GM18507 (cell line): ENCODE measurements at places on chromosomes 3 and 15.

GRCh38 chr3:123651449-123652341, 66.8 kb upstream of the HACD2 start:
- DNase-seq, result no peak

- DNase-seq, result no peak
Observed at GRCh38 chr3:79351699-79352098, 416.1 kb downstream of the ROBO1 start.

DNA sequence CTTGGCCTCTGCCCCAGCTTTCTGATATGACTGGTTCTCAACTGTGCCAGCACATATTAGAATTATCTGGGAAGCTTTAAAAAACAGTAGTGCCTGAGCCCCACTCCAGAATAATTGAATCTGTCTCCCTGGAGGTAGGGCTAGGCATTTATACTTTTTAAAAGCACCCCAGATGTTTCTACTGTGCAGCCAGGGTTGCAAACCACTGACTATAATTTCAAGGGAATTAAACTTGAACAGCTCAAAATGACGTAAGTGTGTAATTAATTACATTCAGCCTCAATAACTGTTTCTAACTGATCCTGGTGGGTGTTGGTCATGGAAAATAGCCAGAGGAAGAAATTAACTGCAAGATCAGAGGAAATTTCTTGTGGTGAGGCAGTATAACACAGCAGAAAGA, 4.4 kb upstream of the IRAK2 start:
- DNase-seq, result no peak

- no peak for DNase-seq
Observed at GRCh38 chr15:42921342-42921731, 759 bp upstream of the TTBK2 start.

GRCh38 chr3:63450023-63450422, 171.9 kb downstream of the SYNPR start:
- DNase-seq, result no peak

DNA sequence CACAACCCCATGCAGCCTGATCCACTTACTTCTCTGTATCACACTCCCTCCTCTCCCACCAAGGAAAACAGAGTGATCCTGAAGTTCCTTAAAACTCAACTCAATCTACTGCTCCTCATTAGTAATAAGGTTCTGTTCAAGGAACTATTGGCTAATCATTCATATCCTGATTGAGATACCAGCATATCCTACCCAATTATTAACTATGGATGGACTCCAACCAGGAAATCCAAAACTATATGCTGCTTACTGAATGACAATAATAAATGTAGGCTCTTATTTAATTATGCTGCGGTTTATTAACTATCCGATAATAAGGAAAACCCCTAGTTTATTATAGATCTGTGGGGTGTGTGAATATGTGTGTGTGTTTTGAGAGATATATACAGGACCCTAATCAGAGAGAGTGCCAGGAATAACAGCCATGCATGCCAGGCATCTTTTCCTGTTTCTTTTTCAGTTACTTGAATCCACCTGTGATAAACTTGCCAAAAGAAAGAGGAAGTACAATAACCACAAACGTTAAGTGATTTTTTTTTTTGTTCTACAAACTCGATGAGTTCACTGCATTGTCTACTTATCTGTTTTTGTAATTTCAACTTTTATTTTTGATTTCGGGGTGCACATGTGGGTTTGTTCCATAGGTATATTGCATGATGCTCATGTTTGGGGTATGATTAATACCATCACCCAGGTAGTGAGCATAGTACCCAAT, 1031.7 kb upstream of the CFAP20DC start:
- DNase-seq, result no peak

GRCh38 chr3:186362988-186363387, 954 bp upstream of the DGKG start:
- no peak for DNase-seq

DNA sequence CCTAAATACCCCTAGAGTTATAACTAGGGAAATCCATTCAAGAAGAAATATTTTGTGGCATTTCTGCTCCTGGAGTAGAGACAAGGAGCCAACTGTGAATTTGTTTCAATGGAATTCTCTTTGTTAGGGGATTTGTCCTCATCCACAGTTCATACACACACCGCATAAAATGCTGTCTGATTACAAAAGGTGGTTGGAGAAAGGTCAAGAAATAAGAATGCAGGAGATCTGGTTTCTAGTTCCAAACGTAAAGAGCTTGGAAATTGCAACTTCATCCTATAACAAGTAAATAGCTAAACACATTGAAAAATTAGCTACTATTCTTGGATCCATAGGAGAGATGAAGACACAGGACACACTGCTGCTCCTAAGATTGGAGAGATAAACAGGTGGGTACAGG, 66.3 kb upstream of the NEDD4 start:
- no peak for DNase-seq

- no peak for DNase-seq
Observed at GRCh38 chr3:107212618-107213017, 164.6 kb upstream of the CCDC54 start.

GRCh38 chr3:101858464-101859030, 9.2 kb downstream of the NFKBIZ start:
- no peak for DNase-seq

GRCh38 chr15:93296759-93297500, 207.9 kb upstream of the RGMA start:
- DNase-seq, result no peak

GRCh38 chr3:173584093-173584837, 186.7 kb downstream of the NLGN1 start:
- DNase-seq, result no peak

GRCh38 chr15:69979262-69979661, 118.5 kb downstream of the TLE3 start:
- peak; percentile 53 for DNase-seq

GRCh38 chr3:140203510-140203909, 268.5 kb downstream of the CLSTN2 start:
- no peak for DNase-seq

DNA sequence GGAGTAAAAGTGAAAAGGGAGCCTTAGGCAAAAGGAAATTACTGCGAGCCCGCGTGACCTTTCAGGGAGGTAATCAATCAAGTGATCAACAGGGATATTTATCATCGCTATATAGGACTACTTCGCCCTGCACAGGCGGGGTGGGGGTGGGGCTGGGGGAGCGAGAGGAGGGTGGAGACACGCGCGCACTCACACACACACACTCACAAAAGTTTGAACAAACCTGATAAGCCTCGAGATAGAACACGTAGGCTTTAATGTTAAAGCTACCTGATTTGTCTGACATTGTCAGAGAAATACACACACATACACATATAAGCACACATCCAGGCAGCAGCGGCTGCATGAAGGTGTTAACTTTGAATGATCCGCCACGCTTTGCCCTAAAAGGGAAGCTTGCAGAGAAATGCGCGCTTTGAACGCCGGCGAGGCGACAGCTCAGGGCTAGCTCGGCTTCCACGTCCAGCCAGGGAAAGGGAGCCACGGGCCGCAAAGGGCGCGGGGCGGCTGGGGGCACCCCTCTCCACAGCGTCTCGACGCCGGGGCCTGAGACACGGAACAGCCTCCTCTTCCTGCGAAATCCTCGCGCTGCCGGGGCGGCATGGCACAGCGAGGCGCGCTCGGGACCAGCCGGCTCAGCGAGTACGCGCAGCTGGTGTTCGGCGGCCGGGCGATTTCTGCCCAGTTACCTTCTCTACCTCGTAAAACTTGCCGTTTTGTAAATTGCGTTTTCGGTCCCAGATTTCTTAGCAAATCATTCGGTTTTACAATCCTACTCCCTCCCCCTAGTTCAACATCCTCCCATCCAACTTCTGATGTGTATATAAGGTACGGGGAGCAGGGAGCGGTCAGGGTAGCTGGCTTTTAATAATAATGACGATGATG, 4.8 kb upstream of the MECOM start:
- DNase-seq, result no peak

- DNase-seq, result no peak
Observed at GRCh38 chr15:48190932-48191573, 412 bp upstream of the CTXN2 start.

- DNase-seq, result peak; percentile 11
Observed at GRCh38 chr3:121724130-121724529, 25.4 kb downstream of the GOLGB1 start.

- no peak for DNase-seq
Observed at GRCh38 chr3:120587332-120587975, 8.7 kb upstream of the NDUFB4 start.

DNA sequence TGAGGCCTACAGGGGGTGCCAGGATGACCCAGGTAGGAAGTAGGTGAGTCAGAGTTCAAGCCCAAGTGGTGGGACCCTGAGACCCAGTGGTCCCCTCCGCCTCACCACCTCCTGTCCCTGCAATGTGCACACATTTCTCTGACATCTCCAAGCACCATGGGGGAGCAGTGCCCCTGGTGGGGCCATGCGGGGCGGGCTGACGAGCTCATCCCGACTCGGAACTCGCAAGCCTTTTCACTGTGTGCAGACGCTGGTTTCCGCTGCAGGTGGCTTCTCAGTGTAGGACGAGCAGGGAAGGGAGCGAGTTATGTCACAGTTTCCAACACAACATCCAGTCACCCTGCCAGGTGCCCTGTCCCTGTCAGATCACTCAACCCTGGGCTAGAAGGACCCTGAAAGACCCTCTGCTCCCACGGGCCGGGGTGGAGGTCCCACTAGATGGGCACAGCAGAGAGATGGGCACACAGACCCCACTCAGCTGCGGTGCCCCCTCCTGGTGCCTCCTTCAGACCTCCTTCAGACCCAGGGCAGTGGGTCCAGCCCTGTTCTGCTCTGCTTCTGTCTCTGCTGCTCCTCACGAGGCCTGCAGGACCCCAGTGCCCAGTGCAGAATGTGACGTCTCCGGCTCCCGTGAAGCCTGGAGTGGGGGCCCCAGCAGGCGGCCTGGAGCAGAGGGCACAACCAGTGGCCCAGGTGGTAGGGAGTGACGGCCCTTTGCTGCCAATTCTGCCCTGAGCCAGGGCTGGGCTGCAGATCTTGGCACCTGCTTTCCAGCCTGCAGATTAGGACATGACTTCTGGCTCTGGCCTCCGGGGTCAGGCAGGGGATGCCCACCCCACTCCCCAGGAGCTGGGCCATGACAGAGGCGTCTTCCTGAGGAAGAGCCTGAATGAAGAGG, 102.0 kb upstream of the RPL32 start:
- DNase-seq, result no peak

DNA sequence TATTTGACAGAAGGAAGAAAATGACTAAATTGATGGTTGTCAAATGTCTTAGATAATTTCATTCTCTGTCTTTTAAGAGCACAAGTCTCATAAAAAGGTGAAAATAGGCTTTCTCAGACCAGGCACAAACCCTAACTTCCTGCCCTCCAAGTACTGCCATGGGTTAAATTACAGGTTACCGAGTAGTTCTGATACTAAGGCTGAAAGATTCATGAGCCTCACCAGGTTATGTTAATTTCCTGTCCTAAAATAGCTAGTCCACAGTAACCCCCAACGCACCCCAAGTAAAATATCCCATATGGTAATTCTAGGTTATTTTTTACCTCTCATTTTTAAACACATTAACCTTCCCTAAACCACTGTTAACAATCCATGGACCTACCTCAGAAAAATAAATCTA, 42.0 kb downstream of the GSK3B start:
- no peak for DNase-seq

- DNase-seq, result no peak
Observed at GRCh38 chr3:4138786-4139431, 164.3 kb upstream of the SETMAR start.

DNA sequence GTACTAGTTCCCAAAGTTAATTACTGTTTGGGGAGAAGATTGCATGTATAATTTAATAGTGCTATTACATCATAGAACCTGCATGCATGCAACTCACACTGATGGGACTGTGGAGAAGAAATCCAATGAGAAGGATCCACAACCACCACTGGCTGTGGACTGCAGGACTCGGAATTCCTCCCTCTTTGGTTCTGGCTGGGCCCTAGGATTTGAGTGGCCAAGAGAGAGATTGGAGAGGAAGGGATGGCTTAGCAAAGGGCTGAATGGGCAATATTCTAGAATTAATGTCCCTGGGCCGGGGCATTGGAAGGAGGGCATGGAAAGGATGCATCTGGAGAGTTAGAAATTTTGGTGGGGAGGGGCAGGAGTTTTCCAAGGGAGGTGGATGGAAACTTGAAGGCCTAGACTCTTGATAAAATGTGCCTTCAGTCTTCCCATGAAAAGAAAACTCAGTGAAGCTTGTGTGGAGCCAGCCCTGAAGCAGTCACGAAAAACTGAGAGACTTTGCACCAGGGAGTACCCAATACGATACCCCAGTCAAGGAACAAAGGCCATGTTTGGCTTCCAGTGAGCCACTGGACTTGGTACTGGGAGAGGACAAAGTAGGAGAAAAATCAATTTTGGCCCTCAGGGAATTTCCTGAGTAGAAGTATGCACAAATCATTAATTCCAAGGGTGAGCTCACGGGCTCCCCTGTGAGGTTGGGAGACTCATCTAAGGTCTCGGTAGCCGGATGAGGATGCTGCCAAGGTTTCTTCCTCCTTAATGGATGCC, 31.4 kb upstream of the TPM1 start:
- DNase-seq, result no peak

DNA sequence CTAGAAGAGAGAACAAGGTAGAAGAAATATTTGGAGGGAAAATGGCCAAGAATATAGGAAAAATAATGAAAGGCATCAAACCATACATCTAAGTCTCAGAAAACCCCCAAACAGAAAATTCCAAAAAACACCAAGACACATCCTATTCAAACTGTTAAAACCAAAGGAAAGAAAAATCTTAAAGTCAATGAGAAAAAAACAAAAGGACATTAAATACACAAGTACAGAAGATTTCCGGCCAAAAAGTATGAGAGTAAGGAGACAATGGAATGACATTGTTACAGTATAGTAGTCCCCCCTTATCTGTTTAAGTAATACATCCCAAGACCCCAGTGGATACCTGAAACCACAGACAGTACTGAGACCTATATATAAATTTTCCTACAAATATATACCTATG, 18.8 kb downstream of the CLASP2 start:
- DNase-seq, result no peak

- no peak for DNase-seq
Observed at GRCh38 chr3:198080521-198081384, 120.7 kb downstream of the LMLN start.
